ENCODE measurements at places on chromosomes 3 and 15. TPM values are rescaled to one million over a fixed set of nuclear protein-coding genes. Genes with fewer than 3 reads are reported as not detected.

The COL6A6 gene
- total RNA-seq: not detected

The HDC gene
- 2.7 TPM for total RNA-seq

The P3H2 gene
- not detected for total RNA-seq

The C3orf49 gene
- not detected for total RNA-seq

The SLC15A2 gene
- 0.95 TPM for total RNA-seq

The ZNF80 gene
- 0.21 TPM for total RNA-seq

The FANCD2OS gene
- not detected for total RNA-seq

The CCDC39 gene
- total RNA-seq: not detected

The GOLGA6L7 gene
- total RNA-seq: not detected

The WNT5A gene
- not detected for total RNA-seq

The CLRN1 gene
- not detected for total RNA-seq

The CCR1 gene
- total RNA-seq: 6.7 TPM

GRCh38 chr3:182523836-182524235 is 269.5 kb upstream of the ATP11B start:
- H3K27ac ChIP-seq: no peak overlapping the region
- no peaks in the 10 kb centered on the region for H3K36me3 ChIP-seq
- DNase-seq: no peak
- H3K4me3 ChIP-seq: no peak overlapping the region
- H3K4me1 ChIP-seq: no peaks in the 10 kb centered on the region

- H3K27ac ChIP-seq: no peak overlapping the region
- H3K4me3 ChIP-seq: no peak overlapping the region
- no peaks in the 10 kb centered on the region for H3K36me3 ChIP-seq
These were observed 2.6 kb downstream of the EHHADH start for GRCh38 chr3:185251272-185251671.

DNA sequence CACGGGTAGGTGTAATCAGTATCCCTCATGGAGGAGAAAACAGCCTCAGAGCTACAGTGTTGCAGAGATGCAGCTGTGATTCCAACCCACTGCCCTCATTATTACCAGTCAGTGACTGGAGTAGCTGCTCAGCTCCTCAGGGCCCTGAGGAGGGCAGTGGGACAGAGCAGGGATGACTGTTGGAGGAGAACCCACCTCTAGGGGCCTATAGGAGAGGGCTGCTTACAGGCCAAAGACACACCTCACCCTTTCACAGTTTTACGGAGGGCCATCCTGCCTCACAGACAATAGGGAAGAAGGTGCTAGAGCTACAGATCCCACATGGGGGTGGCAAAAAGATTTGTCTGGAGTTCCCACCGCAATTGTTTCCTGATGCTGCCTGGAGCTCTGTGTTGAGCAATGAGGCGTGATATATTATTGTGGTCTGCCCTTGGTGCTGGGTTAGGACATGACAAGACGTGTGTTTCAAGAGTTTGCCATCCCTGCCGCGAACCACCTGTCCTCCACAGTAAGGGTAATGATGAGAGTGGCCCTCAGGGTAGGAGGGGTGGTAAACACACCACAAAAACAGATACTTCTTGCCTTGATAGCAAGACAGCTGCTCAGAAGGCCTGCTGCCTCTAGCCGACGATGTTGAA is 140.5 kb upstream of the TPM1 start:
- H3K4me3 ChIP-seq: no peak overlapping the region
- DNase-seq: no peak
- H3K36me3 ChIP-seq: no peaks in the 10 kb centered on the region
- no peaks in the 10 kb centered on the region for H3K4me1 ChIP-seq
- no peaks in the 10 kb centered on the region for H3K27me3 ChIP-seq
- H3K27ac ChIP-seq: no peak overlapping the region

- no peaks in the 10 kb centered on the region for H3K36me3 ChIP-seq
- H3K4me3 ChIP-seq: no peak overlapping the region
- no peaks in the 10 kb centered on the region for H3K4me1 ChIP-seq
- no peak for DNase-seq
- H3K27me3 ChIP-seq: no peaks in the 10 kb centered on the region
- H3K27ac ChIP-seq: no peak overlapping the region
These were observed 131.4 kb downstream of the EPHA3 start for GRCh38 chr3:89238846-89239245.

DNA sequence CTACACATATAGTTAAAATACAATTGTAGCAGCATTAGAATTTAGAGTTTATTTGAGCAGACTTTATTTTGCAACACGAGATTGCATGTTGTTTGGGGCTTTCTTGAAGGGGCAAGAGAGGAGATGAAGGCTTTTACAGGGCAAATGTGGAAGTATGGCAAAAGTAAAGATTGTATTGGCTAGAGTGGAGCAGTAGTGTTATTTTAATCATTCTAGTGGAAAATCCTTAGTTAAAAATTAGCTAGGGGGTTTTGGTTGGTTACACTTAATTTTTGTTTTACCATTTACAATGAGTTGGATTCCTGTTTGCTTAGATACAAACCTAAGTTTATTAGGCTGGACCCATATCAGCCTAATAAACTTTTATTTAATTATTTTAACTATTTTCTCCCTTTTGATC is 4.6 kb downstream of the OR5H15 start:
- DNase-seq: no peak
- no peaks in the 10 kb centered on the region for H3K4me1 ChIP-seq
- H3K36me3 ChIP-seq: no peaks in the 10 kb centered on the region
- peaks cover 5% of the 10 kb centered on the region for H3K27me3 ChIP-seq
- H3K27ac ChIP-seq: no peak overlapping the region

DNA sequence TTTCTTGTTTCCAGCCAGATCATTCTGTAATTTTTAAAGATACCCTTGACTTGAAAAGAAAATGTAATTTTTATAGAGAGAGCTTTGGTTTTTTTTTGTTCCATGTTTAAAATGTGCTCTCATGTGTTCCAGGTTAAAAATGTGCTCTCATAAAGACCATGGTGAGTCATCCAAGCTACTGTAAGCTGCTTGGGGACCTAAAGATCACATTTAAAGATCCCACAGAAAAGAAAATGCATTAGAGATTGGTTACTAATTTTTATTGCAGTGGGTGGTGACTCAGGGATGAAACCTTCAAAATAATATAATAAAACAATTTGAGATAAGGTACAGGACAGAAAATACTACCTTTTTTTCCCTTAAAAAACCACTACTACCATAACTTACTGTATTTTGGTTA is 11.0 kb downstream of the TCF12 start:
- H3K27me3 ChIP-seq: no peaks in the 10 kb centered on the region
- no peak overlapping the region for H3K4me3 ChIP-seq
- no peak overlapping the region for H3K27ac ChIP-seq
- H3K4me1 ChIP-seq: peaks cover 46% of the 10 kb centered on the region
- DNase-seq: no peak
- H3K36me3 ChIP-seq: peaks cover 48% of the 10 kb centered on the region

DNA sequence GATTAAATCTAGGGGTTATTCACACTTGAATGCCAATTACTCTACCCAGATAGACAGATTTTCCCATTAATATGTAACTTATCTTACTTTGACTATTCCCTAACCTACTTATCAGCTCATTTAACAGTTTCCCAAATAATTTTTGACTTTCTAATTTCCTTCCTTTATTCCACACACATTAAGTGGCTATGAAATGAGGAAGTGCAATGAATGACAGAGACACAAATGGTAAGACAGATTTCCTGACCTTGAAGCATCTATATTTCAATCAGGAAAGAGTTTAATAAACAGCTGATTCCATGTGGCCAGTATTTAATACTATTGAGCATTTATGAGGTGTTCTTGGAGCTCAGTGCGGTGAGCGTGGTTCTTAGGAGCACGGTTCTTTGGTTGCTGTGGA is 78.8 kb downstream of the SLC7A14 start:
- H3K4me1 ChIP-seq: no peaks in the 10 kb centered on the region
- no peak overlapping the region for H3K27ac ChIP-seq
- no peak overlapping the region for H3K4me3 ChIP-seq

DNA sequence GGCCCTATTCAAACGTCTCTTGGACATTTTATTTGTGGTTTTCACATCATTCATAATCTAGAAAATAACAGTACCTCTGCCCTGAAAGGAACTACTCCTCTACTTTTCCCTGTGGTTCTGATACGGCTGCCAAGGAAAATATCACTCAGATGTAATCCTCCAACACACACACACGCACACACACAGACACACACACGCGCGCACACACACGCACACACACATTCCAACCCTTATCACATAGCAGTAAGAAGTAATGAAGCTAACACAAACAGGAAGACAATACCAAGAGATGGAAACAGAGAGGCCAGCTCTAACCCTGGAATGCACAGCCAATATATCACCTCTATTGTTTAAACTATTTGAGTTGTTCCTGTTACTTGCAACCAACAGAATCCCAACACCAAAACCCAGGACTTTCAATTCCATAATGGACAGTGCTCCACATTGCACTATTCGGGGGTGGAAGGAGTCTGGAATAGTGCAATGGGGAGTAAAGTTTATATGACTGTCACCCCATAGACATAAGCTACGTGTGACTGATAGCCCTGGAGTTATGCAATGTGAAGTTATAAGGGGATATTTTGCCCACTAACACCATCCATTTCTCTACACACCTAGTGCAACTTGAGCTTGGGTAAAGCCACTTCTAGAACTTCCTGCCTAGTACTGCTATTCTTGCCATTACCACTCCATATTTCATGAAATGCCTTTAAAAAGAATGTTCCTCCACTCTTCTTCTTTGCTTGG is 71.3 kb upstream of the FNDC3B start:
- no peak overlapping the region for H3K27ac ChIP-seq
- H3K27me3 ChIP-seq: no peaks in the 10 kb centered on the region
- no peak overlapping the region for H3K4me3 ChIP-seq
- peaks cover 9% of the 10 kb centered on the region for H3K4me1 ChIP-seq
- DNase-seq: no peak

DNA sequence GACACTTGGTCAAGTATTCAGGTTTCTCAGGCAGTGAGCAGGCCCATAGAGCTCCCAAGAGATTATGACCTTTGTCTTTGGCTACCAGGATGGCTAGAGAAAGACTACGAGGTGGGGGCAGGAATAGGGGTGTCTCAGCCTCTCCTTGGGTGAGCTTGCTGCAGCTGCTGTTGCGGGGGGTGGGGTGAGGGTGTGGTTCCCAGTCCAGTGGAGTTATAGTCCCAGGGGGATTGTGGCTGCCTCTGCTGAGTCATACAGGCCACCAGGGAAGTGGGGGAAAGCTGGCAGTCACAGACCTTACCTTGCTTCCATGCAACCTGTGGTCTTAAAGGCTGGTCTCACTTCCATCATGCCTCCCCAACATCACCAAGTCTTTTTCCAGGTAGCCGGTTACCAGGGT is 31.7 kb downstream of the ATP2C1 start:
- no peak for DNase-seq
- peaks cover 24% of the 10 kb centered on the region for H3K4me1 ChIP-seq
- H3K4me3 ChIP-seq: no peak overlapping the region
- H3K27ac ChIP-seq: no peak overlapping the region
- H3K36me3 ChIP-seq: peaks cover 28% of the 10 kb centered on the region

GRCh38 chr15:65385870-65386258 is 8.1 kb upstream of the IGDCC3 start:
- H3K27me3 ChIP-seq: peaks cover 30% of the 10 kb centered on the region
- H3K4me3 ChIP-seq: peak overlapping the region; percentile 96
- no peak for DNase-seq
- no peak overlapping the region for H3K27ac ChIP-seq
- H3K4me1 ChIP-seq: peaks cover 13% of the 10 kb centered on the region

DNA sequence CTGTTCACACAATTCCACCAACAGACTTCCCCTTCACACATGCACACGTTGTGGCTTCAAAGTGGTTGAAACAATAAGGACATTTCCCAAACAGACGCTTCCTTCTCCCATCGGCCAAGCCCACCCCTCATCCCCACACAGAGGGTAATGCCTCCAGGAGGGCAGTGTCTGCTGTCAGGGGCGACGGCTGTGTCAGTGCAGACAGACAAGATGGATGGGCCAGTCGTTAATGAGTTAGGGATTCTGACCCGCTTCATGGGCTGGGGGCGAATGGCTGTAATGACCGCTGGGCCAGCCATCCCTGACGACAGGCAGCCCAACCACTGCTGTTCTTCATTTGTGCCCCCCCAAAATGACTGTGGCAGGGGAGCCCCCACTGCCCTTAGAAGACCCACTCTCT is 20.2 kb upstream of the SKIC8 start:
- no peaks in the 10 kb centered on the region for H3K4me1 ChIP-seq
- H3K27me3 ChIP-seq: peaks cover 8% of the 10 kb centered on the region
- no peaks in the 10 kb centered on the region for H3K36me3 ChIP-seq
- H3K4me3 ChIP-seq: no peak overlapping the region
- H3K27ac ChIP-seq: no peak overlapping the region
- DNase-seq: no peak

DNA sequence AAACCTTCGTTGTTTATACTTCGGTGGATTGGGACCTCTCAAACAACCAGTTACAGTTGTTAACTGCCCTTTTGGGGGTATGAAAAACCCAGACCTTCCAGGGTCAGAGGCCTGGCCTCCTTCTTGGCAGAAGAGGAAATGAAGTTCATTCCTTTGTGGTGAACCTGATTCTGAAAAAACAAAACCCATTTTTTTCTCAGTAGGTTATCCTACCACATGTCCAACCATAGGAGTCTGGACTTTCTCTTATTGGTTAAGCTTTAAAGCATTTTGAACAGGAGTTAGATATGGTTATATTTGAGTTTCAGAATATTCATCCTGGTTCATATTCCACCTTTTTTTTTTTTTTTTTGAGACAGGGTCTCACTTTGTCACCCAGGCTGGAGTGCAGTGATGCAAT is 7.2 kb upstream of the LACTB start:
- H3K27me3 ChIP-seq: peaks cover 2% of the 10 kb centered on the region
- DNase-seq: no peak
- H3K4me1 ChIP-seq: no peaks in the 10 kb centered on the region
- H3K27ac ChIP-seq: no peak overlapping the region
- H3K36me3 ChIP-seq: peaks cover under 1% of the 10 kb centered on the region

- H3K27me3 ChIP-seq: no peaks in the 10 kb centered on the region
- peaks cover 2% of the 10 kb centered on the region for H3K4me1 ChIP-seq
- DNase-seq: no peak
- no peak overlapping the region for H3K4me3 ChIP-seq
- no peaks in the 10 kb centered on the region for H3K36me3 ChIP-seq
These were observed 13.2 kb upstream of the ANPEP start for GRCh38 chr15:89827829-89828228.

GRCh38 chr15:99446565-99447496 is 119.0 kb upstream of the MEF2A start:
- H3K4me1 ChIP-seq: peaks cover 56% of the 10 kb centered on the region
- H3K36me3 ChIP-seq: no peaks in the 10 kb centered on the region
- peaks cover 2% of the 10 kb centered on the region for H3K27me3 ChIP-seq
- DNase-seq: no peak

GRCh38 chr15:69668963-69669362 is 216.3 kb downstream of the RPLP1 start:
- H3K27me3 ChIP-seq: no peaks in the 10 kb centered on the region
- H3K36me3 ChIP-seq: no peaks in the 10 kb centered on the region
- H3K27ac ChIP-seq: peak overlapping the region; percentile 69
- peaks cover 26% of the 10 kb centered on the region for H3K4me1 ChIP-seq
- H3K4me3 ChIP-seq: no peak overlapping the region
- peak; percentile 69 for DNase-seq

GRCh38 chr15:41917767-41918430 is 24.0 kb upstream of the SPTBN5 start:
- peaks cover 24% of the 10 kb centered on the region for H3K4me1 ChIP-seq
- peaks cover 38% of the 10 kb centered on the region for H3K36me3 ChIP-seq
- H3K27ac ChIP-seq: peak overlapping the region; percentile 26
- H3K27me3 ChIP-seq: no peaks in the 10 kb centered on the region
- no peak for DNase-seq
- no peak overlapping the region for H3K4me3 ChIP-seq

Measured in activated CD4-positive, alpha-beta T cell treated with anti-CD3 and anti-CD28 coated beads, Interleukin-2, amount 10 ng/mL, durations not matched to agents 24 days and 14 days (primary cell).